RPMI7951 (cell line): ENCODE measurements at places on chromosomes 16 and 17.

- peak; percentile 20 for DNase-seq
These were observed 15.0 kb upstream of the MT4 start for GRCh38 chr16:56549744-56550385.

DNA sequence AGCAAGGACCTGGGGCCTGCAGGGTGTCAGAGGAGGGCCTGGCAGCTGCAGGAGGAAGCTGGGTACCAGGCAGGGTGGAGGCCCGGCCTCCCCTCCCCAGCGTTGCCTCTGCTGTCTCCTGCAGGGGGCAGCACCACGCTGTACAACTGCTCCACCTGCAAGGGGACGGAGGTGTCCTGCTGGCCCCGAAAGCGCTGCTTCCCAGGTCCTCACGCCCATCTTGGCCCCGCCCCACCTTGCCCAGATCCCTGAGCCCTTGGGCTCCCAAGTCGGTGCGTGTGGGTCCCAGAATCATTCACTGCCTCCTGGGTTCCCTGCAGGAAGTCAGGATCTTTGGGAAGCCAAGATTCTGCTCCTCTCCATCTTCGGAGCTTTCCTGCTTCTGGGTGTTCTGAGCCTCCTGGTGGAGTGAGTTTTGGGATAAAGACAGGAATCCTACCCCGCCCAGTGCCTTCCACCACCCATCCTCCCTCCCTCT is 1.2 kb downstream of the TMEM95 start:
- DNase-seq: peak; percentile 50

DNA sequence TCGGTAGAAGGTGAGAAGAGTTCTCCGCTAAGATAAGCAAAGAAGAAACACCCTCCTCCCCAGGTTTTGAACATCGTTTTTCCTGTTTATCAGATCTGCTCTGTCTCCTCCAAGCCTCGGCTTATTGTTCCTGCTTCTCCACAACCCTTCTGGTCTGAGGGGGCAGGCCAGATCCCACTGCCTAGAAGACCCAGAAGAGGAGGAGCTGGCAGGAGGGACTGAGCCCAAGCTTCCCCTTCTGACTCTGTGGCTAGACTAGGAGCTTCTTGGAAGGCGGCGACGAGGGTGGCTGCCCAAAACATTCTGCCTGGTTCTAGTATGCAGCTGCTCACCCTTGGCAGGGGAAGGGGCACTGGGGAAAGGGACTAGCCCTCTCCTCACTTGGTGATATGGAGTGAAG is 5.2 kb upstream of the HOXB5 start:
- no peak for DNase-seq

GRCh38 chr17:77772899-77773358 is 185.6 kb upstream of the TNRC6C start:
- no peak for DNase-seq

GRCh38 chr17:51630101-51630671 is 369.8 kb downstream of the UTP18 start:
- DNase-seq: no peak

- DNase-seq: no peak
These were observed 16.7 kb downstream of the DNAJC7 start for GRCh38 chr17:42000413-42001133.

GRCh38 chr16:75152635-75153034 is 4.3 kb downstream of the ZFP1 start:
- no peak for DNase-seq

GRCh38 chr17:81364278-81365147 is 30.7 kb upstream of the BAHCC1 start:
- no peak for DNase-seq

GRCh38 chr17:565521-565920 is 149.1 kb downstream of the VPS53 start:
- DNase-seq: no peak

DNA sequence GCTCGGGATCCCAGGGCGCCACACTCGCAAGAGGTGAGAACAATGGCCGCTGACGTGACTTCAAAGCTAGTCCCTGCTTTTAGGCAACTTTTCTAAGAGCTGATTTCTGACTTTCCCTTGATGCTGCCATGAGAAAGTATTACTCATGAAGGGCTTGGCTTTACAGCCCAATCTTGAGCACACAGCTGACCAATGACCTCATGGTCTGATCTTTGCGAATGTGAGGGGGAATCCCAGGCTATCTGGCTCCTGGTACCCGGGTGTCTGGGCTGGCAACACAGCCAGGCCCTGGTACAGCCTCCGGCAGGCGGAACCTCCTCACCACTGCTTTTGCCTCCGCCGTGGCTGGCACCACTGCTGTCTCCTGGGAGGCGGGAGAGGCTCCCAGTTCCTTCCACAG is 17.5 kb downstream of the NDUFAF8 start:
- peak; percentile 34 for DNase-seq

GRCh38 chr17:72465191-72466024 is 344.6 kb downstream of the SOX9 start:
- DNase-seq: peak; percentile 99

DNA sequence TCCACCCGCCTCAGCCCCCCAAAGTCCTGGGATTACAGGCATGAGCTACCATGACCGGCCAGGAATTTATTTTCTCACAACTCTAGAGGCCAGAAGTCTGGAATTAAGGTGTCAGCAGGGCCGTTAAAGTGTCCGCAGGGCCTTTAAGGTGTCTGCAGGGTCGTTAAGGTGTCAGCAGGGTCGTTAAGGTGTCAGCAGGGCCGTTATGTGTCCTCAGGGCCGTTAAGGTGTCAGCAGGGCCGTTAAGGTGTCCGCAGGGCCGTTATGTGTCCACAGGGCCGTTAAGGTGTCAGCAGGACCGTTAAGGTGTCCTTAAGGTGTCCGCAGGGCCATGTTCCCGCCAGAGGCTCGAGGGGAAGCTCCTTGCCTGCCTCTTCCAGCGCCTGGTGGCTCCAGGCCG is 125.2 kb downstream of the RAP1GAP2 start:
- no peak for DNase-seq
